ENCODE measurements at places on chromosomes 12 and 14.

GRCh38 chr12:50799908-50800307 is 36.0 kb downstream of the ATF1 start:
- DNase-seq, result no peak

- DNase-seq, result no peak
These were observed 3.7 kb downstream of the KERA start for GRCh38 chr12:91053951-91054715.

GRCh38 chr12:95742586-95742985 is 48.0 kb downstream of the NTN4 start:
- no peak for DNase-seq

DNA sequence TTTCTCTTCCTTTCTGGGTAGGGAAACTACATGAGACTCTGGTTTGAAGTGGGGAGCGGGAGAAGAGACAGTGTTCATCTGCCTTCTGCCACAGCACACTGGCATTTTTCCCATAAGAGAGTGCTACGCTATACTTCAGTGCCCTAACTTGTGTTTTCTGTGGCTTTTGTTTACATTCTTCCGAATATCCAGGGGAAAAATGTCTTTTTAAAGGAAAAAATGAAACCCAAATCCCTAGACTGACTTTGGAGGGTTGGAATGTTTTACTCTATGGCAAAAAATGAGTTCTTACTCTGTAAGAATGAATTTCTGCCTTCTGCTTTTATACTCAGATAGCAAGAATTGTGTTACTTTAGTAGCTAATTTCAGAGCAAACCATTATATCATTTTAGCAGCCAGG is 88.1 kb upstream of the TMEM263 start:
- no peak for DNase-seq

DNA sequence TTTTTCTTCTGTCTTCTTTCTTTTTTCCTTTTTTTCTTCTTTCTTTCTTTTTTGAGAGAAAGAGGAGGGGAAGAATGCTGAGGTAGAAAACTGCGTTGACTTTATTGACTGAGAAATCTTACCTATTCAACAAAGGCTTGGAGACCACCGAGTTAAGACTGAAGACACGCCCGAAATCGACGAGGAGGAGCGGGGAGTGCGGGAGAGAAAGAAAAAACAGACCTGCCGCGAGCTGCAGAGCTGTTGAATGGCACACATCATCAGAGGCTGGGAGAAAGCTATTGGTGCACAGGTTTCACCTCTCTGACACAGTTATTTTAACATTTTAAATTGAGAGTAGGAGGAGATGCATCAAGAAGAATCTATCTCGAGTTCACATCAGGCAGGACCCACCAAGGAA is 5.1 kb downstream of the ASCL1 start:
- DNase-seq, result no peak

- DNase-seq, result no peak
These were observed 19.1 kb downstream of the SH2B3 start for GRCh38 chr12:111424793-111425251.

DNA sequence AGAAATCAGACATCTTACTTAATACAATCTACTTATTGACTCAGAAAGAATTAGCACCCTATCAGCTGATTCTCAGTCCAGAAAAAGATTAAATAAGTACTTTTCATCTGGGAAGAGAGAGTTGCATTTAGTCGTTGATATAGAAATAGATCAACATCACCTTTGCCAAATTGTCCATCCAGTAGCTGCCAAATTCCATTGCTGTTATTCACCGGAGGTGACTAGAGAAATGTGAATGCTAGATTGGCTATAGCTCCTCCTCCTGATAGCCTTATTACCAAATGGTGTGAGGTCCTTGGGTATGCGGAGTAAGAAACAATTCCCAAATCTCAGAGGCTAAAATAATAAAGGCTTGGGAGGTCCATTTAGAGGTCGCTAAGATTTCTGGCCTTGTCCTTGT is 723.3 kb upstream of the FLRT2 start:
- no peak for DNase-seq

DNA sequence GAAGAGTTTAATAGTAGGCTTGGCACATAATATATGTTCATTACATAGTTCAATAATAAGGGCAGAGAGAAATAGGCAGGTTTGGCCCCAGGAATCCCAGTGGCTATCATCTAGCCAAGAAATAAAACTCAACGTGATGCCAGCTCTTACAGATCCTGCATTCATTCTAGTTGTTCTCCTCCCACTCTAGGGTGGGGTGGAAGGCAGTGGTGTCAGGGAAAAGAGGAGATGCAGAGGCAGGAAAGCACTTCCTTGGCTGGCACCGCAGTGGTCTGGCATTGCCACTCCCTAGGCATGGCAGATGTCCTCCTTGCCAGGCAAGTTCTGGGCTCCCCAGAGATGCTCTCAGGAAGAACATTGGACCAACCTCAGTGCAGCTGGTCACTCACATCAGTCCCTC is 383.6 kb downstream of the GRIN2B start:
- DNase-seq, result no peak
